ENCODE measurements at places on chromosomes 11 and 22.

- DNase-seq, result no peak
Observed at GRCh38 chr11:122226810-122227379, 110.9 kb upstream of the BLID start.

GRCh38 chr11:104908186-104908531 lies 9.9 kb upstream of the CASP12 start:
- DNase-seq, result no peak

DNA sequence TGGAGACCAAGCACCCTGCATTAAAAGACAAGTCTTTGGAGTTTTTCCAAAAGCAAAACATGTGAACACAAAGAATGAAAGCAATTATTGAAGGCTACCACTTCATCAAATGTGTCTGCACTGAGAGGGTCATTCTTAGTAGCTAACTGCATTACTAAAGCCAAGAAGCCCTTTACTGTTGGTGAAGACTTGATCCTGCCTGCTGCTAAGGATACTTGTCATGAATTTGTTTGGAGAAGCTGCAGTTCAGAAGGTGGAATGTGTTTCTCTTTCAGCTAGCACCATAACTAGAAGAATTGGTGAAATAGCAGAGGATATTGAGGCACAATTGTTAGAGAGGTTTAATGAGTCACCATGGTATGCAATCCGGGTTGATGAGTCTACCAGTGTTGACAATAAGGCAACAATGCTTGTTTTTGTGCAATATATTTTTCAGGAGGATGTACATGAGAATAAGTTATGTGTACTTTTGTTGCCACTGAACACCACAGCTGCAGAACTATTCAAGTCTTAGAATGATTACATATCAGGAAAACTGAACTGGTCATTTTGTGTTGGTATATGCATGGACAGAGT lies 457.3 kb upstream of the ISX start:
- no peak for DNase-seq

GRCh38 chr22:50045211-50046018 lies 12.7 kb downstream of the TTLL8 start:
- no peak for DNase-seq

DNA sequence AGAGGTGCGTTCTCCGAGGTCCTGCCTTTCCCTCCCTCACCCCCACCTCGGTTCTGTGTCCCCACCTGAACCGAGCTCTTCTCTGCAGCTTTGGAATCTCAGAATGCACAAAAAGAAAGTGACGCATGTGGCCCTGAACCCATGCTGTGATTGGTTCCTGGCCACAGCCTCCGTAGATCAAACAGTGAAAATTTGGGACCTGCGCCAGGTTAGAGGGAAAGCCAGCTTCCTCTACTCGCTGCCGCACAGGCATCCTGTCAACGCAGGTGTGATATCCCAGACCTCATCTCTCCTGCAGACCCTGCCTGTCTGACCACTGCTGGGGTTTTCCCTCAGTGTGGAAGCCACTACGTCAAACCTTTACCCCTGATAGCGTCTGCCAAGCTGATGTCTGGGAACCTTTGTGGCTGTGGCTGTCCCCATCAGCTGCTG lies 13.9 kb downstream of the ACP2 start:
- peak; percentile 87 for DNase-seq

- DNase-seq, result no peak
Observed at GRCh38 chr11:16612566-16613261, 125.7 kb upstream of the C11orf58 start.

DNA sequence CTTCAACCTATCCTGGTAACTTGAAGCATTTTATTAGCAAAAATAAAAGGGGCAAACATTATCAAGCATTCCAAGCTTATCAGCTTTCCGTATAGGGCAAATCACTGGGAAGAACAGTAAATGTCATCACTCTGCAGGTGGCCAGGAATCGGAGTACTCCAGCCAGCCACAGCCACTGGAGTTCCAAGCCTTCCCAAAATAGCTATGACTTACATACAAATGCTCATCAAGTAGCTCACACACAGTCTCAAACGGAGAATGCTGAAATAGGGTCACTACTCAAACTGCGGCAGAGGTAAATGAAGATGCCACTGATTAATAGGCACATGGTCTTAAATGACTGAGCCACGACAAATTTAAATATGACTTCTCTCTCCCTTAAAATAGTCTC lies 2.1 kb downstream of the USP28 start:
- no peak for DNase-seq

- DNase-seq, result no peak
Observed at GRCh38 chr11:123518496-123519054, 88.5 kb downstream of the GRAMD1B start.

- no peak for DNase-seq
Observed at GRCh38 chr11:129451524-129451923, 75.9 kb downstream of the BARX2 start.

- no peak for DNase-seq
Observed at GRCh38 chr22:36546092-36546804, 17.3 kb upstream of the EIF3D start.

GRCh38 chr11:120834686-120835210 lies 189.2 kb upstream of the TBCEL start:
- no peak for DNase-seq

DNA sequence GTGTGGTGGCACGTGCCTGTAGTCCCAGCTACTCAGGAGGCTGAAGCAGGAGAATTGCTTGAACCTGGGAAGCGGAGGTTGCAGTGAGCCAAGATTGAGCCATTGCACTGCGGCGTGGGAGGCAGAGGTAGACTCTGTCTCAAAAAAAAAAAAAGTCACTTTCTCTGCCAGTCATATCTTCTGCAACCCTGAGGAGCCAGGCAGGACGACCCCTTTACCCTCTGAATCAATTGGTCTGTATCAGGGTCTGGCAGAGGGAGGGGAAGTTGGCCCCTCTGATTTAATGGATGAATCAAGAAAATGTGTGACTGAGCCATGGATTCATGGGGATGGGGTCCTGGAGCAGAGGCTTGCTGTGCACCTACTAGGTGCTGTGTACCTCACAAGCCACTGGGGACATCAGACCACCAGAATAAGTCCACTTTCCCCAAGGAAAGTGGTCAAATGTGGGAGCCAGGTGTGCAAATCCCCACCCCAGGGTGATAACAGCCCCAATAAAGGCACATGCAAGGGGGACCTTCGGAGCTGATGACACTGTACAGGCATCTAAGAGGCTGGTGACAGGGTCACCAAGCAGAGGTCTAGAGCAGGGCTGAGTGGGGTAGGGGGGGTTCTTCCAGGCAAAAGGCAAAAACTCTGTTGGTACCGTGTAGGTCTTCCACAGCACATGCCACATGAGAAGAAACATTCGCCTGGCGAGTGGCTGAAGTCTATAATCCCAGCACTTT lies 29.0 kb downstream of the TXN2 start:
- DNase-seq, result no peak

GRCh38 chr11:122931510-122931909 lies 49.0 kb downstream of the JHY start:
- no peak for DNase-seq

- no peak for DNase-seq
Observed at GRCh38 chr11:74720596-74721478, 10.4 kb downstream of the CHRDL2 start.

- no peak for DNase-seq
Observed at GRCh38 chr22:18028817-18029527, 4.6 kb upstream of the MICAL3 start.

DNA sequence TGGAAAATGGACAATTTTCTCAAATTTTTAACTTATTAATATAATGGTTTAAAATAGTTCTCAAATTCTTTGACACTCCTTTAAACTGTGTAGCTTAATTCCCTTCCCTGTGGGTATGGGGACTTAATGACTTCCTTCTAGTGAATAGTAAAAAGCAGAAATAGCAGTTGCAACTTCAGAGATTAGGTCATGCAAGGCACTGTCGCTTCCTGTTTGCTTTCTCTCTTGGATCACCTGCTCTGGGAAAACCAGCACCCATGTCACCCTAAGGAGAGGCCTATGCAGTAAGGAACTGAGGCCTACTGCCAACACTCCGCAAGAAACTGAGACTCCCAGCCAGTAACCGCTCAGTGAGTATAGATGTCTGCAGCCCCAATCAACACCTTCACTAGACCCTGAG lies 5.5 kb upstream of the PANX3 start:
- no peak for DNase-seq

DNA sequence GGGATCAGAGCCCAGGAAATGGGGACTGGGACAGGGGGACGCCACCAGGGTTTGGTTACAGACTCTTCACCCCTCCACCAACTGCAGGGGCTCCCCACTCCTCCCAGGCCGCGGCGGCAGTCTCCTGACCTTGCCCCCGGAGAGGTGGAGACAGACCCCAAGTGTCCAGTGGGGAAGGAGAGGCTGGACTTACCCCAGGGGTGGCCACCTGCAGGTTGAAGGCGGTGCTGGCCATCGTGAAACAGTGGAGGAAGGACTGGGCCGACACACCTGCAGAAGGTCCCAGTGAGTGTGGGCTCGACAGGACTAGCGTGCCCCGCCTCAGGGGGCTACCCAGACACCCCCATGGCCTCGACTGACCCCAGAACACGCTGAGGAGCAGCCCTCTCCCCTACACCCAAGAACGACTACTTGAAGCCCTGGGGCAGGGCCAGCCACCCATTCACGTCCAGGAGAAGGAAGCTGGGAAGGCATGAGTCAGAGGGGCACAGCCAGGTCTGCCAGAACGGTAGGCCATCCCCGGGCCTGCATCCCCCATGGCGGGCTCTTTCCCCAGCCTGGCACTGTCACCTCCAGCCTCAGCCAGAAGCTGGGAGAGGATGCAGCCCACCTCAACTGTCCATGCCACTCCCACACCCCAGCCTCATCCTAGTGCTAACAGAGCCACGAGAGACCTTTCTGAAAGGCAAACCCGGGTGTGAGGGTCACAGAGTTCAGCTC lies 2.3 kb downstream of the GATD1 start:
- no peak for DNase-seq

DNA sequence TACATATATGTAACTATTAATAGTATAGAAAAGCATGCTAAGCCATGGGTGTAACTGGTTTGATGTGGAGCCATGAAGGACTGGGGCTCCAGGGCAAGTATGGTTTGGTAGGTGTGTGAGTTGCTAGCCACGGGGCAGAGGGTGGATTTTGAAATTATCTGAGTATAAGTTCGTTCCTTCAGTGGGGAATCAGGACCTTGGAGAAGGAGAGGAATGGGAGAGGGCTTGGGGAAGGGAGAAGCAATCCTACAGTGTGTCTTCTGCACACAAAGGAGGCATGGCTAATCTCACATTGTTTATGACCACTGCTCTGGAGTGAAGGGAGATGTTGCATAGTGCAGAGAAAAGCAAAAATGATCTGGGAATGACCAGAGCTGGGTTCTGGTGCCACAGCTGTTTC lies 127.8 kb upstream of the CADM1 start:
- no peak for DNase-seq

DNA sequence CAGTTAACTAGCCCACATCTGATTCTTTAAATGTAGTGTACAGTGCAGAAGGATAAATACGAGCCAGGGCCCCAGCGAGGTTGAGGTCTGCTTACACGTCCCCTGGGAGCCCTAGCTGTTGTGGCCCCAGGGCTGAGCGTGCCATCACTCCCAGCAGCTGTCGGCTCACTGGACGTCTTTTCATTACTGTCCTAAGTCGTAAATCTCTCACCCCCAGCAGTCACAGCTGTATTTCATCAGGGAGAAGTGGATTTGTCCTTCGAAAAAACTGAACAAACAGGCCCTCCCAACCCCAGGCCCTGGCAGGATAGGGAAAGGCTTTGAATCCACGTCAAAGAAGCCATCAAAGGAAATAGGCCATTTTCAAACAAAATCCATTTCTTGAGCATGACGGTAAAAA lies 110.4 kb upstream of the CSNK2A3 start:
- no peak for DNase-seq

DNA sequence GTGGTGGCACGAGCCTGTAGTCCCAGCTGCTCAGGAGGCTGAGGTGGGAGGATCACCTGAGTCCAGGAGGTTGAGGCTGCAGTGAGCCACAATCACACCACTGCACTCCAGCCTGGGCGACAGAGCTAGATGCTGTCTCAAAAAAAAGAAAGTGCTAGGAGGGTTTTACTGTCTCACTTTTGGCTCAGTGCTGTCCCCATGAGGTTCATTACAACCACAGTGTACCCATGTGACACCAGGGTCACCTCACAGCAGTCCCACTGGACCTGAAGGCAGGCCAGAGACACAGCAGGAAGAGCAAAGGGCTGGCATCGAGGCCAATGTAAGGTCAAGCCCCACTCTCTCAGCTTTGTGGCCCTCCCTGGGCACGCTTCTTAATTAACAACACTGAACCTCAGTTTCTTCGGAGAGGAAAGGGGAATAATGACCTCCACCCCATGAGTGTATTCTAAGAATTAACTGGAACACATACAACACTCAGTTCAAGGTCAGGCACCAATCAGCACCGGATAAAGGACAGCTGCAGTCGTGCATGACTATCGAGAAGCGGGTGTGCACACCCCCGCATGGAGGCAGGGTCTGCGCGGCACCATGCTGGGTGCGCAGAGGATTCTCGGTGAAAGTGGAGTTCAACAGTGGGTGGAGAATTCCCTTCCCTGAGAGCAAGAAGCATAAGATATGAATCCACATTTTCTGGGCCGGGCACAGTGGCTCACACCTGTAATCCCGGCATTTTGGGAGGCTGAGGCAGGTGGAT lies 30.9 kb upstream of the BAIAP2L2 start:
- DNase-seq, result no peak

DNA sequence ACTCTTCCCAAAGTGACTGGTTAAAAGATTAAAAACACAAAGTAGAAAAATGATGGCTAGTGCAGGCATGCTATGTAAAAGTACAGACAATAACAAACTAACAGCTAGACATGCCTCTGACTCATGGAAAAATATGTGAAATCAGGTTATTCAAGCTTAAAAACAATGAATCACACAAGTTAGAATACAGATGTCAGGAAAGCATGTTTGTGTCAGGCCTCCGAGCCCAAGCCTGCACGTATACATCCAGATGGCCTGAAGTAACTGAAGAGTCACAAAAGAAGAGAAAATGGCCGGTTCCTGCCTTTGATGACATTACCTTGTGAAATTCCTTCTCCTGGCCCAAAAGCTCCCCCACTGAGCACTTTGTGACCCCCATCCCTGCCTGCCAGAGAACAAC lies 110.1 kb downstream of the NOX4 start:
- DNase-seq, result no peak

DNA sequence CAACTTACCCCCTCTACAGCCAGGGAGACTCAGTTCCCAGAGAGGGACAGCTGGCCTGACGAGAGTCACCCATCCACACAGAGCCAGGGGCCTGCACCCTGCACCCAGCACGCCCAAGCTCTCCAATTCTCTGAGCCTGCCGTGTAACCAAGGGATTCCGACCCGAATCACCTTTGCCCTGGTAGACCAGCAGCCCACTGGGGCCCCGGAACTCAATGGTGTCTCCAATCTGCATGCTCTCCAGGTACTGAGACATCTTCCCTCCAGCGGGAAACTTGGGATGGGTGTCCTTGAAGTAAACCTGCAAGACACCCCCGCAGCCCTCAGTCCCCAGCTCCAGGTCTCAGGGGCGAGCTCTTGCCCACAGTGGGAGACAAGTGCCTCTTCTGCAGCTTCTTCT lies 12.4 kb downstream of the ATP5MGL start:
- DNase-seq, result no peak

GRCh38 chr11:68976563-68976962 lies 4.2 kb downstream of the MRGPRD start:
- no peak for DNase-seq
